ENCODE measurements at places on chromosomes 4 and X.

DNA sequence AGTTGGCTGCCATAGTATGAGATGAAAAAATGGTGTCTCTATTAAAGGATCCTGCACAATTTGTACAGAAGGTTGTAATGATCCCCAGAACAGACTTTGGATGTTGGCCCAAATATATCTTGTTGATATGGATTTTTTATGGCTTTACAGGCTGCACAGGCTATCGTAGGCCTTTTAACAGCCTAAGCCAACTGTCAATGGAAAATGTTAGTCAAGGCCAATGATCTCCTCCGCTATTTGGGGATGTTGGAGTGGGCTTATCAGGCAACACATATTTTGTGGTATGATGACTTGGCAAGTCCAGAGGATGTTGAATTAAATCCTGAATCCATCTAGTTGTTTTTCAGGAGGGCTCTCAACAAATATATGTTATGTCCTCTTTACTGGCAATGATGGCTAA is 42.1 kb downstream of the ZCCHC13 start:
- DNase-seq = no peak

DNA sequence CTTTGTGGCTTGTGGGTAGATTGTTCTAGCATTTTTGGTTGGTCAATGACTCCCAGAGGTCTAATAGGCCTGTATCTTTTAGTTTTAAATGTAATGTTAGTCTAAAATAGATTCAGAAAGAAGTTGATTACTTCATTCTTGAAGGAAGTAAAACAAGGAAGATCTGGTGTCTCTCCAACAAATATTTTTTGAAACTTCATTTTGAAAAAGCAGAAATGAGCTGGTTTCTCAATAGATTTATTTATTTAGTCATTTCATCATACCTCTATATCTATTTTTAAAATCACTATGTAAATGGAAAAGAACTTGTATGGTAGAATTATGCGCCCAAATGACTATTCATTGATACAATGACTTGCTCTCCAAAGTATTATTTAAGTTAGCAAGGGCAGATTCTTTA is 7.2 kb downstream of the HTR2C start:
- no peak for DNase-seq

GRCh38 chr4:176034499-176034898 is 31.1 kb upstream of the WDR17 start:
- DNase-seq = no peak

DNA sequence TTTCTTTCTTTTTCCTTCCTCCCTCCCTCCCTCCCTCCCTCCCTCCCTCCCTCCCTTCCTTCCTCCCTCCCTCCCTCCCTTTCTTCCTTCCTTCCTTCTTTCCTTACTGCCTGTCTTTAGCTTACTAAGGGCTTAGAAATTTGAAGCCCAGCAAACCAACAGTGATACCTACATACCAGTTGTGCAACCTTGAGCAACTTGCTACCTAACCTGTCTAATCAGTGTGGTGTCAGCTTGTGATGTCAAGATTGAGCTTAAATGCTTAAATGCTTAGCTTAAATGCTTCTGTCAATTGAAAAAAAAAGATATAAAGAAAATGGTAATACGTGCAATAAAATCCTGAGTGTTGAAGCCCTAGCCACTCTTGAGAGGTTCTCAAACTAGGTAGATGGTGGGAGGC is 728.6 kb downstream of the TRIML1 start:
- no peak for DNase-seq

DNA sequence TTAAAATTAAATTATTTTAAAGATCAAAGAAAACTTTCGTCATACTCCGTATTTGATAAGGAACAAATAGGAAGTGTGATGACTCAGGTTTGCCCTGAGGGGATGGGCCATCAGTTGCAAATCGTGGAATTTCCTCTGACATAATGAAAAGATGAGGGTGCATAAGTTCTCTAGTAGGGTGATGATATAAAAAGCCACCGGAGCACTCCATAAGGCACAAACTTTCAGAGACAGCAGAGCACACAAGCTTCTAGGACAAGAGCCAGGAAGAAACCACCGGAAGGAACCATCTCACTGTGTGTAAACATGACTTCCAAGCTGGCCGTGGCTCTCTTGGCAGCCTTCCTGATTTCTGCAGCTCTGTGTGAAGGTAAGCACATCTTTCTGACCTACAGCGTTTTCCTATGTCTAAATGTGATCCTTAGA is at the start of gene CXCL8:
TSS of gene CXCL8 (plus strand) at position 217 of the 426 bp plus-strand sequence. CDS start at position 307, 90 bp downstream.
- peak; percentile 2 for DNase-seq

GRCh38 chrX:50606300-50606950 is 135.8 kb upstream of the DGKK start:
- DNase-seq = no peak

GRCh38 chr4:14431155-14432134 is 570.8 kb upstream of the CPEB2 start:
- no peak for DNase-seq

DNA sequence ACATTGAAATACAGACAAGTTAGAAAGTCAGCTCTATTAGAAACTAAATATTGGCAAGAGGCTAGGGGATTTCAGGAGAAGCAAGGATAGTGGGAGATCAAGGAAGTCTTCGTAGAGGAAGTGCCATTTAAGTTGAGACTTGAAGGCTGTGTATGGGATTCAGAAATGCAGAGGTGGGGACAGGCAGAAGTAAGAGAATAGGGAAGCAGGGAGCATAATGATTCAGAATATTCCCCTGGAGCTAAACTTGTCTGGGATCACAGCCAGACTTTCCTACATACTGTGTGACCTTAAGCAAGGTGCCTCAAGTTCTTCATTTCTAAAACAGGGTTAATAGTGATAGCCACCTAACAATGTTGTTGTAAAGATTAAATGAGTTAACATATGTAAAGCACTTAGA is 108.8 kb downstream of the DDIT4L start:
- no peak for DNase-seq

DNA sequence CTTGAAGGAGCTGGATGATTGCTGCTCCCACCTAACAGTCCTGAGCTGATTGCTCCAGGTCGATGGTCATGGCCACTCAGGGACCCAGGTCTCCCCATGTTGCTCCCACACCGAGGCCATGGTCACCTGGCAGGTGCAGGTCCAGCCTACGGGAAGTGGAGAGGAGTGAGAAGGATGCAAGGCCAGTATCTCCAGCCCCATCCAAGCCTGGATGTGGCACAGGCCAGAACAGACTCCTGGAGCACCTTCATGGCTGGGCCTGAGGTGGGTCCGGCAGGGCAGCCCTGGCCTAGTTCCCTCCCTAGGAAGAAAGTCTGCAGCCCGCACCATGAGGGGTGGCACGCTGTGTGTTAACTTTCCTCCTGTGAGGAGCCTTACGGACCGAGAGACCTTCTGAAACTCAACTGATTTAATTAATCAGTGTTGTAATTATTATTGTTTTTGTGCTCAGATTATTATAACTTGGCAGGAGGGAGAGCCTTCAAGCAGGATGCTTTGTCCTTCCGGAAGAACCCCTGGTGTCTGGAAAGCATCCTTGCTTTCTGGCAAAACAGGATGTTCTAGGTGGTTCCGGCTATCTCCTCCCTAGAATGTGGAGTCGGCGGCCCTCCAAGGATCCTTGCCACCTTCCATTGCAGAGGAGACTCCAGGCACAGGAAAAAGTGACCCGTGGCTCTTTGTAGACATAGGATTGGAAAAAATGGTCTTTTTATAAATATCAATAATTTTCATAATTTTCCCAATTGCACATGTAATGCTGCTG is 92.3 kb upstream of the ADRA2C start:
- DNase-seq = no peak

DNA sequence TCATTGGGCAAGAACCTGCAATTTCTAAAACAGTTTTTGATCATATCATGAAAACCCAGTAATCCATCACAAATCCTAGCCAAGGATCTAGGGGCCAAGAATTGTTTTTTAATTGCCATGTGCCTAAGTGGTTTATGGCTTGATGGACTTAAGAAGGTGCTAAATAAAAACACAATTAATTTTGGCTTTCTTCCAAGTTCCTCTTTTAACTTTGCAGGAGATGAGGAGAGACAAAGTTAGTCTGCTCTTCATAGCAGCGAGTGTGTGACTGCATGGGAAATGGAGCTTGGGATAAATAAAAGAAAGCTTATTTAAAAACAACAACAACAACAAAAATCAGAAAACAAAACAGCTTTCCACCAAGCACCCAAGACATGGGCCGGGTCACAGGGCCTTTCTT is 41.4 kb downstream of the ARHGEF9 start:
- no peak for DNase-seq

GRCh38 chrX:130173190-130173895 is 1.6 kb downstream of the RAB33A start:
- no peak for DNase-seq

DNA sequence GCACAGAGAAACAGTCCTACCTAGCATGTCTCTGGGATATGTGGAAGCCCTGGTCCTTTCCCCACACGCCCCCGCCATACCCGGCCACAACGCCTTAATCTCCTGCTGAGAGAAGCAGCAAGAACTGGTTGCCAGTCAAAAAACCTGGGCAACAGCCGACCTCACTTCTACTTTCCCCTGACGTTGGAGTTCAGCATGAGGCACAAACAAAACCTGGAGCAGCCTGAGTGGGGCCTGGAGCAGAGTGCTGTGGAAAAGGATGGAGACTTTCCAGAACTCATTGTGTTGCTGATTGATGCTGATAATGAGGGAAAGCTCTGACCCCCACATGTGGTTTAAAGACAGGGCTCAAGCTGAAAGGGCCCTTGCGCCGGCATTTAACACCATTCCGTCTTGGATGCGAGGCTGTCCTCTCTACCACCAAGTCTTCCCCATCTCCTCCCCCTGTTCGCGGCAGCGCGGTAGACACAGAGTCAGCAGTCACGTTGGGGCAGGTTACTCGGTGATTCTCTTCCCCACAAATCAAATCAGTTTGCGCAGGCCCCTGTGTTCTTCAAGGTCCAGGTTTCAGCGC is 666 bp downstream of the CCDC158 start:
- DNase-seq = no peak

- DNase-seq = no peak
Observed at GRCh38 chr4:27251771-27252170, 391.1 kb downstream of the STIM2 start.

GRCh38 chr4:142528433-142528832 is 317.7 kb downstream of the INPP4B start:
- no peak for DNase-seq

DNA sequence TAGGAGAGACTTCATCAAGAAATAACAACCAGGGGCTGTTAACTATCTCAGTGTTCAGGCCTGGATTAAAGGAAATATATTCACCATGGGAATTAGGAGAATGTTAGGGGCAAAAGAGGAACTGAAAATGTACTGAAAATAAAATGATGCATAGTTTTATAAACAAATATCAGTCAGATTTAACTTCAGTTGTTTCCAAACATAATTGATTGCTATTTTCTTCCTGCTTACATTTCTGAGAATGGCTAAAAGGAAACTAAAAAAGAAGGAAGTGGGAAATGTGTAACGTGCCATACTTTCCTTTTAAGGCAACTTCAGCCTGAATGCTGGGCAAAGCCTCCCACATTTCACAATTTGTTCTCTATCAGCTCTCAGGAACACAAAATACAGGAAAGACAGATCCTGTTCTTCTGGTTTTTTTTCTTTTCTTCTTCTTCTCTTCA is 178.1 kb downstream of the MAML3 start:
- no peak for DNase-seq

DNA sequence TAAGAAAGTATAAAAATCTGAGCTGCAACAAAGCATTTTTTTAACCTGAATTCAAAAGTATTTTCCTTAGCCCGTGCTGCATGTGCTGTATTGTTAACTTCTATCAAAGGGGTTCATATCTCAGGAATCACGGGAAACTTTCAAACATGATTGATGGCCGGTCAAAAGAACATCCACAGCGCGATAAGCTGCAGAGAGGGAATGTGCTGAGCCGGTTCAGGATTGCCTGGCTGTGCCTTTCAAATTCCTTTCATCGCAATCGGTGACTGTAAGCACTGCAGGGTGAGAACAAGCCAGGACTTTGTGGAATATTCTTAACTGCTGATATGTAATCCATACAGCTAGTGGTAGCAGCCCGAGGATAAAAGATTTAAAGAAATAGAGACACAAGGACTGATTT is 210.9 kb upstream of the NOCT start:
- DNase-seq = no peak

DNA sequence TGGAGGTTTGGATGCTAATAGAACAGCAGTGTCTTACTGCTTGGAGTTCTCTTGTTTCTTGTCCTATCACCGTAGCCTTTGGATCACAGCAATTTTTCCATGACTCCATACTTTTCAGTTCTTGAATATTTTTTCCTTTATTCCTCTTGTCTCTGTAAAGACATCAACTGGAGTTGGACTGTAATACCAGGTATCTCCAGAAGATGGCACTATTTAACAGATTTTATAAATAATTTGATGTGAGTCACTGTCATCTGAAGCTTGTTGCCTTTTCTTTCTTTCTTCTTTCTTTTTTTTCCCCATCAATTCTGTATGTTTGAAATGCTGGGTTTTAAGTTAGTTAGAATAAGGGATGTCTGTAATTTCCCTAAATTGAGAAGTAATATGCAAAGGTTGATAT is 24.1 kb downstream of the HPRT1 start:
- DNase-seq = no peak

DNA sequence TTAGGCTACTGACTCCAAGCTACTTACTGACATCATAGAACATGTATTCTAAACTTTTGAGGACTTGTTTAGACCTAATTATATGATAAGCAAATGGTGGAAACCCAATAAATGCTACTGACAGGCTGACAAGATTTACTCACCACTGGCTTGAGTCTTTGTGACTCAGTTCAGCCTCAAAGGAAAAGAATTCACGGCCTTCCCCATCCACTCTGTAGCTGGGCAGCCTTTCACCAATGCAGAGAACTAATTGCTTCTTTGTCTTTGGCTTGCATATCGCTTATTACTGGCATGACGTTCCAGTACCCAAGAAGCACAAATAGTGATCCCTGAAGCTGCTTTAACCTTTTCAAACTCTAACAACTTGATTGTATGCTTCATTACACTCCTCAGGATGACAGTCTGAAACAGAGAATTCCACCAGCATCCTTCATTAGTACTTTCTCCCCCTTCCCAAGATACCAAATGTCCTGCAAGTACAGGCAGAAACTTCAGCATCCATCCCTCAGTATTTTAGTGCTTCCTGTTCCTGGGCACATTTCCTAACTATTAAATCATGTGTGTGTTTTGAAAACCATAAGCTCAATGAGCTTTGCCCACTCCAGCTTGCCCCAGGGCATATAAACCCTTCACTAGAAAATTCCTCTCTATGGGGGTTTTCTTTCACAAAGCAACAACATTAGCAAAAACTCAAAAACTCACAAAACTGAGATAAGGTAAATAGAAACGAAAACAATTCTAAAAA is 298.1 kb upstream of the SLC7A11 start:
- DNase-seq = no peak

GRCh38 chrX:125439194-125439849 is 119.7 kb downstream of the TEX13C start:
- no peak for DNase-seq
